ENCODE measurements at places on chromosomes 3 and 15.

DNA sequence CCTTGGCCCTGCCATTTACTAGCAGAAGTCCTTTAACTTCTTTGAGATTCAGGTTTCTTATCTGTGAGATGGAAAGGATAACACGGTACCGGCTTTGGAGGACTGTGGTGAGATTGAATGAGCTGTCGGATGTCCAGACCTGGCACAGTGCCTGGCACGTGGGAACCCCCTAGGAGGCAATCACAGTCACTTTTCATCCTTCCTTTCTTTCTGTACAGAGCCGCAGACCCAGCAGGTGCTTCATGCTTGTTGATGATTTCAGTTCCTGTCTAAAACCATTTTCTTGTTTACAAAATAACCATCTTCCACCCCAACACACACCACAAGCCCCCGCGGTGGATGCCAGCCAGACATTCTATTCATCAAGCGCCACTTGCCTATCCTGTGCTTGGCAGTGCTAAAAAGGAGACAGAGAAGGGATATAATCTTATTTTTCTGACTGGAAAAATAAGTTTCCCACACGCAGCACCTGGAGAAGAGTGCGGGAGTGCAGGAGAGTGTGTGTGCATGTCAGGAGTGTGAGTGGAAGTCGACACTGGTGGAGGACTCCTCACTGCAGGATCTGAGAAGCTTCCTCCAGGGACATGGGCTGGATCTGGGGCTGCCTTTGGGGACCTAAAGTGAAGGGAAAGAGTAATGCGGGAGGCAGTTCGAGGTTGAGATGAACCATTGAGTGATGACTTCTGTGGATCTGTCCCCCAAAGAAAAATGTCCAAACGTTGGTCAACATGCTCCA, 85.7 kb downstream of the ST6GAL1 start:
- no peak for DNase-seq

DNA sequence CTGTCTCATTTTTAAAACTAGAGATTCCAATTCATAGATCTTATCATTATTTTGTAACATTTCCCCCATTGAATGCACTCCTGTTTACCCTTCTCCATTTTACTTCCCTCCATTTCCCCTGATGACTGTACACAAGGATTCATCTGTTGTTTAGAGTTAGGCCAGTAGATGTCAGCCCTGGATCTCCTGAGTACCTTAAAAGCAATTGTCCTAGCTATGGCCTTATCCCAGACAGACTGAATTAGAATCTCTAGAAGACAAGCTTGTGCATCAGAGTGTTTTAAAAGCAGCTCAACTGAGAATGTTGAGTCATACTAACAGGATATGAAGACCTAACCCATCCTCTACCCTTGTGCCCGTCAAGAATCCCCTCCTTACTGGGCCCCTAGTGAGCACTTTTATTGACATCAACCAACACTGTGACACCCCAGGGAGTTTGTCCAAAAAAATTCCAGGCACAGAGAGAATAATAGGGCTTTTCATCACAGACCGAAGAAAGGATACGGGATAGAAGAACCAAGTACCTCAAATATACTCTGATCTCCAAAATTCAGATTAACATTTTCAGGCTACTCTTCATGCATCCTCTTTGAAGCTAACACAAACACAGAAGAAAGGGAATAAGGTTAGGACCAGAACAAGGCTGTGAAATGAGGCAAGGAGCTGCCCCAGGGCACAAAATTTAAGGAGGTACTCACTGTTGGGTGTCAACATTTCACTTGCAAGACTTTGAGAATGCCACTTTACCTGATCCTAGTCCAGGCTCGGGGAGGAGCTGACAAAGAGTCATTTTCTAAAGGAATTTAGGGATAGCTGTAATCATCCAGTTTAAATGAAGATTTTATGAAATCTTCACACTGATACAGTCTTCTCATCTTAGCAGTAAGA, 17.1 kb downstream of the ZBED2 start:
- no peak for DNase-seq

- DNase-seq = no peak
Observed at GRCh38 chr3:70871909-70872656, 559.6 kb upstream of the MDFIC2 start.

- DNase-seq = no peak
Observed at GRCh38 chr3:189014526-189014925, 157.2 kb upstream of the TPRG1 start.

DNA sequence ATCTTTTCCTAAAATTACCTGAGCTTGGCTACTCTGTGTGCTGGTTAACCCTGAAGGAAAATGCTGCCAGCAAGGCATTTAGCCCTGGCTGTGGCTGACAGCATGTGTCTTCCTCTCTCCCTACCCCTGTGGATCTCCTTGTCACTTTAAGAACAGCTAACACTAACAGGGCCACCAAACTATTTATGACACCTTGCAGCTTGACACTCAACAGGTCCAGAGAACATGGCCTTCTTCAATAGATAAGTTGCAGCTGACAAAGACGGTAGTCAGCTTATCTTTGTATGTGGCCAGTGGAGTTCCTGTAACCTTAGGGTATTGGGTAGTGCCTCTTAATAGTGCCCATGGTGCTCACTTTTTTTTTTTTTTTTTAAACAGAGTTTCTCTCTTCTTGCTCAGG, 32.0 kb upstream of the COPB2 start:
- DNase-seq = no peak

GRCh38 chr3:17672506-17672905, 69.9 kb downstream of the TBC1D5 start:
- no peak for DNase-seq

GRCh38 chr3:126380011-126380768, 14.5 kb upstream of the CFAP100 start:
- DNase-seq = no peak

GRCh38 chr15:58597943-58598828, 151.3 kb downstream of the ADAM10 start:
- DNase-seq = no peak

- DNase-seq = no peak
Observed at GRCh38 chr15:90080458-90080755, 21.9 kb downstream of the IDH2 start.

GRCh38 chr3:65575376-65575840, 463.3 kb downstream of the MAGI1 start:
- no peak for DNase-seq

DNA sequence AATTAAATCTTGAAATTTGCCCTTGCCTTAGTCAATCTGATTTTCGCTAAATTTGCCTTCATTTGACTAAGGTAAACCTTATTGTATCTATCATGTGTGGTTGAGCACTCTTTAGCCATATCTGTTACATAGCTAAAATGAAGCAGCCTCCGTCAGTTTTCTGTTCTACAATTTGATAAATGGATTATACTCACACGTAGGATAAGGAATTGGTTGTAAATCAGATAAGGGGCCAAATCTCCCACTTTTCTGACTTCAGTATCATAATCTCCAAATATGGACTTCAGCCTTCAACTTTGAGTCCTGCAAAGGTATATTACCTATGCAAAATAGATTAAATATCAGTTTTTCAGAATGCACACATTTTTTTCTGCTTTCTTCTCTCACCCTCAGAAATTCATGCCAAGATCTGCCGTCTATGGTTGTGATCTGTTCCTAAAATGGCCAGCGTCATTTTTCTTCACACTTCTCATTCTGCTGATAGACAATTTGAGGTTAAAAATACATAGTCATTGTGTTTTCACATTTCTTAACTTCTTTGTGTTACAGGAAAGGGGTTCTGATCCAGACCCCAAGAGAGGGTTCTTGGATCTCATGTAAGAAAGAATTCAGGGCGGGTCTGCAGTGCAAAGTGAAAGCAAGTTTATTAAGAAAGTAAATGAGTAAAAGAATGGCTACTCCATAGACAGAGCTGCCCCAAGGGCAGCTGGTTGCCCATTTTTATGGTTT, 36.9 kb downstream of the RAB8B start:
- no peak for DNase-seq

Data from NCI-H187 (cell line).